Stimulated activated CD4-positive, alpha-beta T cell treated with anti-CD3 and anti-CD28 coated beads, Interleukin-1b, Interleukin-23, amount 100 ng/mL, for 48 hours (primary cell): ENCODE measurements at places on chromosomes 7 and 10.

DNA sequence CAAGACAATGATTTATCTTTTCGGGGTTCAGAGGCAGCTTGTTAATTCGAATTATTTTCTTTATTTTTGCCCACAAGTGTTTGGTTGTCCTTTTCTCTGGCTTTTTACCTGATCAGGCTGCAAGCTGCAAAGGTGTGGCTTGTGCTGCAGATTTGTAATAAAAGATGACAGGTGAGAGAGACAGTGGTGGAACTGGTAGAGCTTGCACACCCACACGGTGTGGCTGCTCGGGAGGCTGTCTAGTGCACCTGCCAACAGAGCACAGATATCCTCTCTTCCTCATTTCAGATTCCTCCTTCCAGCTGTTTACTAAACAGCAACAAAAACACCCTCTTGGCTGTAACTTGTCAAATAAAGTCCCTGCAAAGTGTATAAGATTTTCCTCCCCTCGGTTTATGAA, 9.2 kb downstream of the GJD4 start:
- no peak for DNase-seq

- DNase-seq, result no peak
Measured at GRCh38 chr10:116917481-116917880, 68.2 kb downstream of the ENO4 start.

DNA sequence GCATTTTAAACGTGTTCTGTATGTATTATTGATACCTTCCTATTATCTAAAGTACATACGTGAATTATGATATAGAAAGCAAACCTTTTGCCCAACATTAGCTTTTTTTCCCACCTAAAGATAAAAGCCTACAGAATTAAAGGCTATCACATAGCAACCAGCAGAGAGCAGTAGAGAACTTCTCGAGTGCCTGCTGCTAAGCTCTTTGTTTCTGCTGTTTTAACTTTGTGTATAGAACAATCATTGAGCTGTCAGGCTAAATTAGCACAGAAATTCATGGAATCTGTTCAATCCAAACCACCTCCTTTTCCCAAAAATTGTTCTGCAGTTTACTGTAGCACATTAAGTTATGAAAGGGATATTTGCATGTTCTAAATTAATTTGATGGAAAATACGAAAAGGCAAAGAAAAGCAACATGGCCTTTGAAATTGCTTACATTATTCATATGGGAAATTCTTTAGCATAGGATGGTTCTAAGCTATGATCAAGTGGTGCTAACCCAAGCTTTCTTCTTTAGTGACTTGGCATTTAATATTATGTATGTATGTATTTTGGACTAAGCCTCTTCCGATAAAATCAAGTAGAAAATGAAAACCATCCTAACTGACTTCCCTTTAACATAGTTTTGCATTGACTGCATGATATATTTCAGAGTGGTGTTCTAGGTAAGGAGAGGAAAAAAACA, 1288.5 kb downstream of the GATA3 start:
- DNase-seq, result no peak

DNA sequence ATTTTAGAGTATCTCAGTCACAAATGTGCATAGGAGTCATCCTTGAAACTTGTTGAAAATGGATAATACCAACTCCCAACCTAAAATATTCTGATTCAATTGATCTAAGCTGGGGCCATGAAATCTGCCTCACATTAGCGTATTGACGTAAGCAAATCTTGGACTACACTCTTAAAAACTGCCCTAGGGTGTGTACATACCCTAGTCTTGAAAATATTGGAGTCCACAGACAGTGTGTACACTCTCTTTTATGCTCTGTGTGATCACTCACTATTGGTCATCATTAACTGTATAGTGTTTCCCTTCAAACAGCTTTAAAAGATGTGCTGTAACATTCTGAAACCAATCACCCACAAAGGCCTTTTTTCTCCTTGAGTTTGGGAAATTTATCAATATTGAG, 102.9 kb upstream of the FERD3L start:
- DNase-seq, result no peak

DNA sequence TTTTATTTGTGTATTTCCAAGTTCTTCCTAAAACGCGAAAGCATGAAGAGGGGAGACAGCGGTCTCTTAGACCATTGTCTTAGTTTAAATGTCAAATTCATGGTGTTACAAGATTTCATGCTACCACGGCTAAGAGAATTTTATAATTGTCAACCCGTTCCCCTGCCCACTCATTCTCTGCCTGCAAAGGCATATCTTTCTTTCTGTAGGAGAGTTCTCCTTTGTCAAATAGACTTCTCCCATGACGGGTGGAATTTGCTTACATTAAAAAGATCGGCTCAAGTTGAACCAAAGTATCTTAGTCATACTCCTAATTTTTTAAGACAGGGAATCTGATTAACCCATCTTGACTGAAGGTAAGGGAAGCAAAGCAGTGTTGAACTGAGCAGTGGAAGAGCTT, 539.2 kb downstream of the REEP3 start:
- DNase-seq, result no peak

DNA sequence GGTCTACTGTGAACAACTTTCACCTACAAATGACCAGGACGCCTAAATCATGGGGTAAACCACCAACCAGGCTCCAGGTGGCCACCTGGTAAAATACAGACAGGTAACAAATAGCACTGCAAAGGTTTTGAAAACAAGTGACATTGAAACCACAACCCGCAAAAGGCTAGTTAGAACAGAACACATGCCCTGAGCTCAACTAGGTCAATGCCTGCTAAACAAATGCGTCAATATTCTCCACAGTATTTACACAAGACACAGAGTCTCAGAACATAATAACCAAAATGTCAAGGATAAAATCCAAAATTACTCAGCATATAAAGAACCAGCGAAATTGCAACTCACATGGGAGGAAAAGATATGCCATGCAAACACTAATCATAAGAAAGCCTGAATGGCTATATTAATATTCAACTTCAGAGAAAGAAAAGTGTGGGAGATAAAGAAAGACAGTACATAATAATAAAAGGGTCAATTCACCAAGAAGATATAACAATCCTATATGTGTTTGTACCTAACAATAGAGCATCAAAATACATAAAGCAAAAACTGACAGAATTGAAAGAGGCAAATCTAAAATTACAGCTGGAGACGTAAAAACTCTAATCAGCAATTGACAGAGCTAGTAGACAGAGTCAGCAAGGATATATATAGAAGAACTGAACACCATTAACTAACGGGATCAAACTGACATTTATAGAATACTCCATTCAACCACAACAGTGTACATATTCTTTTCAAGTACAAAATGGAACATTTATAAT, 47.6 kb downstream of the SMURF1 start:
- no peak for DNase-seq

- DNase-seq, result no peak
Measured at GRCh38 chr7:133355325-133355708, 102.4 kb downstream of the EXOC4 start.

DNA sequence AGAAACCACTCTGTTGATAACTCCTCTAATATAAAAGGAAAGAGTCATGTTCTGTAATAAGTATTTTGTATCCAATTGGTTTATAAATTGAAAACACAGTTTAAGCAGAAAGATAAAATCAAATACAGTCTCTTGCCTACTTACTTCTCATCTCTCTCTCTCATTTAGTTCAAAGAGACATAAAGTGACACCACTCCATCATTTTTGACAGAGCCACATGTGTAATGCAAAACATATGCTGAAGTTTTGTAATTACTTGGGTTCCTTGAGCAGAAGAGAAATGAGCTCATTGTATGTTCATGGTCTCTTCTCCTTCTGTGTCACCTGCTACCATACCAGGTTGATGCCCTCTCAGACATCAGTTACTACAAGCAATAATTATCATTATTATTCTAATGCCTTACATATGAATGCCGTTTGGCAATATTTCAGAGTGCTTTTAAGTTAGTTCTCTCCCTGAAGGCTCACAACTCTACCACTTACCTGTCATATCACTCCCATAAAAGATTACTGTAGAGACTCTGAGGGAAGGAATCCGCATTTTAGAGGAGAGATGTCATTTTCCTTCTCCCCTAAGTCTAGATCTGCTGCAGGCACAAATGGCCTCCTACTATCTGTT, 59.9 kb upstream of the SKAP2 start:
- DNase-seq, result no peak

DNA sequence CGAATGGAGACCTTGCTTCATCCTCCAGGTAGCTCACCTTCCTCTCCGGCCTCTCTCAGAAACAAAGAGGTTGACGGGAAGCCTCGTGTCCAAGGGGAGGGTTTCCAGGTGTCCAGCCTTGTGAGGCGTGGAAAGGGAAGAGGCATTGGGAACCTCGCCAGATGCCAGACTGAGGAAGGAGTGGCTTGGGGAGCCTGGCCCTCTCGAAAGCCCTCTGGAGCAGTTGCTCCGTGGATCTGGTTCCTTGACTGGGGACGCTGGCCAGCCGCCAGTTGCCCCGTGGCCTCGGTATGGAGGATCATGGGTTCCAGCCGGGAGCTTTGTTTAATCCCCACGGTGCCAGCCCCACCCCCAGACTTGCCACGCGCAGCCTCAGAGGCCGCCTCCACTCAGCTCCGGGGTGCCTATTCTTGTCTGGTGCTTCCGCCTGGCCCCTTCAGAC, 30.3 kb upstream of the SUN1 start:
- no peak for DNase-seq

DNA sequence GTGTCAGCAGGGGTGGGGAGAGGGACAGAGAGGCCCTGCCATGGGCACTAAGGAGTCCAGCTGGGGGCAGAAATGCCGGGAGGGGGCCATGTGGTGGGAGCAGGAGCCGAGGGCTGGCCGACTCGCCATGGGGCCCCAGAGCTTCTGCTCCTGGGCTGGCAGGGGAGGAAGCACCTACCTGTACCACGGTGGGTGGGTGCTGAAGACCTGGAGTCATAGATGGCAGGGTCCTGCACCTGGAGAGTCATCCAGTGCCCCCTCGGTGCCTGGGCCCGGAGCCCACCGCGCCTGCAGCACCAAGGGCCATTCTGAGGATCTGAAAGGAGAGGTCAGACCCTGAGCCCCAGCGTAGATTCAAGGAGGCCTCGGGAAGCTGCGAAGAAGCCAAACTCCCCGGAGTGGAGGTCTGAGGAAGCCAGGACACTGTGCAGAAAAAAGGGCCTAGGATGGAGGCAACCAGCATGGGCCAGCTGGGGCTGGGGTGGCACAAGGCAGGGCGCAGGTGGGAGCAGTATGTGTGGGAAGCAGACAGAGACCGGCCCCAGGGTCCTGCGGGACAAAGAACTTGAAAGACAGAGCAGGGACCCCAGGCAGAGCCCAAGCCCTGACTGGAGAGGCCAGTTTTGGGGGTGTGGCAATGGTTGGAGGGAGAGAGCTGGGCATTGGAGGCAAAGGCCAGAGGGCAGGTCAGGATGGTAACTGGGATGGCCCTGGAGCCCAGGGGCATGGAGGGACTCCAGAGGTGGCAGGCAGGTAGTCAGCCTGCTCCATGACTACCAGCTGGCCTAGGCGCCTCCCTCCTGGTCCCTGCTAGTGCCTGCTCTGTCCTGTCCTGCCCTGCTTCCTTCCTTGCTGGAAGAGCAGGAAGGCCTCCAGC, 26.7 kb upstream of the SMARCD3 start:
- no peak for DNase-seq

GRCh38 chr10:80156216-80156615, 23.7 kb downstream of the PLAC9 start:
- no peak for DNase-seq

- DNase-seq, result no peak
Measured at GRCh38 chr7:107846324-107846723, 43.3 kb upstream of the SLC26A3 start.

- DNase-seq, result no peak
Measured at GRCh38 chr10:104301907-104302690, 33.1 kb downstream of the GSTO2 start.

- DNase-seq, result no peak
Measured at GRCh38 chr10:129335942-129336341, 131.1 kb upstream of the MGMT start.

GRCh38 chr7:55622241-55622640, 49.9 kb upstream of the VOPP1 start:
- no peak for DNase-seq

DNA sequence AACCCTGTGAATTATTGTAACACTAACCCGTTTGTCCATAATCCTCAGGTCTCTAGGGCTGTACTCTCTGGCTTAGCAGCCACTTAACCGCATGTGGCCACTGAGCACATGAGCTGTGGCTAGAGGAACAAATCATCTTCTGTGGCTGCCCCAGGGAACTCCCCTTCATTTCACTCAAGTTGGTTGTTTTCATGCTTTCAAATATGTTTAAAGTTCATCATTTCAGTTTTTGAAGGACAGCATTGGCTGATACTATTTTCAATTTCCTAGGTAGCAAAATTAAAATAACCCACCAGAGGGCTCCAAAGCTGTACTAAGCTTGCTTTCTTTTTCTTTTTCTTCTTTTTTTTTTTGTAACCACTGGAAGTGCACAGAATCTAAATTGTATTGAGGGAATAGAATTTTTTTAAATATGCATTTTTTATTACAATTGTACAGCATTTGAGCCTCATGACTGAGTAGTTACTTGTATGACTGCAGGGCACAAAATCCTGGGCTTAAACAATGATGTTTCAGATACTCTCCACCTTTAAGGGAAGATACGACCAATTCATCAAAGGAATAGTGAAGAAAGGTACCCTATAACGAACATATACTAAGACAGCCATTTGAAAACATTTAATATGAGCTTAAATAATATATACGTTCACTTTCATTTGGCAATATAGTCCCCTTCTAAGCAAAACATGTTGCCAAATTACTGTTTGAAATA, 38.6 kb downstream of the MRC1 start:
- no peak for DNase-seq

GRCh38 chr10:129090618-129091366, 376.2 kb upstream of the MGMT start:
- DNase-seq, result no peak

GRCh38 chr7:149851449-149851848, 13.3 kb downstream of the ZNF862 start:
- no peak for DNase-seq

GRCh38 chr10:117694190-117694589, 151.6 kb downstream of the EMX2 start:
- no peak for DNase-seq

DNA sequence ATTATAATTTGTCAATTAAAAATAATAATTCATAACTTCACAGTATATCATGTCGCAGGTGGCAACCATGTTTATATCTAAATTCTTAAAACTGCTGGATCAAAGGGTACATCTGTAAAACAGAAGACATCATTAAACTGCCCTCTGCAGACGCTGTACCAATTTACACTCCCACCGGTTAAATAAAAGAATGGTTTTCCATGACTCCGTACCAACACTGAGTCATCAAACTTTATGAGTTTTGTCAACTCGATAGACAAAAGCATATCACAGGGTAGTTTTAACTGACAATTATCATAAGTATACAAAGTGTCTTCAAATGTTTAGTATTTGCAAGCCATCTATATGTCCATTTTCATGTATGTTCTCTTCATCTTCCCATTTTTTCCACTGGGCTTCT, 5.7 kb upstream of the GSTK1 start:
- DNase-seq, result no peak

- DNase-seq, result no peak
Measured at GRCh38 chr10:114009281-114009996, 34.2 kb upstream of the ADRB1 start.

- no peak for DNase-seq
Measured at GRCh38 chr7:104530251-104530650, 201.8 kb downstream of the LHFPL3 start.

DNA sequence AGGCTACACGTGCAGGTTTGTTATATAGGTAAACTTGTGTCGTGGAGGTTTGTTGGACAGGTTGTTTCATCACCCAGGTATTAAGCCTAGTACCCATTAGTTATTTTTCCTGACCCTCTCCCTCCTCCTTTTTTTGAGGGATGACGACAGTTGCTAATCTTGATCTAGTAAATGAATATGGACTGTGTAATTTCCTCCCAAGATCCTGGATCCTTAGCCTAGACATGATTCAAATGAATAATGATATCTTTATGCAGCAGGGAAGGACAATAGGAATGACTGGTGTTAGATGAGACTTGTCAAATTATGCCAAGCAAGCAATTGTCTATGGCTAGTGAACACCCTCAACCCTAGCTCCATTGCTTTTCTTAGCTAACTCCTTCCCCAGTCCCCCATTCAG, 156.2 kb downstream of the PLPP4 start:
- DNase-seq, result no peak
